NCI-H1092 (cell line): ENCODE measurements at places on chromosomes 5 and 9.

DNA sequence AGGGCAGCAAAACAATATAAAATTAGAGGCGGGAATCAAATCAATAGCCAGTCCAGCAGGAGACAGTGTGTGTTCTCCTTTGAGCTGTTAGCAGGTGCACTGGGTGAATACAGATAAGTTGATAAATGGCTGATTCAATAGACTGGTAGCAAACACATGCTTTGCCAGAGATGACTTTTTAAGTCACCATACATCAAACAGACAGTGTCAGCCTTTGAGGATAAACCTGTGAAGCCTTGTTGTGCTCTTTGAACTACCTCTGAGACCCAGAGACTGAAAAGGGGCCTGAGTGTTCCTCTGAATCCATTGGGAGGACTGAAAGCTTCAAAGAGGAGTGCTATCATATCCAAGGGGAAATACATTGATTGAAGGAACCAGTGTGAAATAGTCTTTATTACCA, 301.9 kb downstream of the RASEF start:
- no peak for DNase-seq

DNA sequence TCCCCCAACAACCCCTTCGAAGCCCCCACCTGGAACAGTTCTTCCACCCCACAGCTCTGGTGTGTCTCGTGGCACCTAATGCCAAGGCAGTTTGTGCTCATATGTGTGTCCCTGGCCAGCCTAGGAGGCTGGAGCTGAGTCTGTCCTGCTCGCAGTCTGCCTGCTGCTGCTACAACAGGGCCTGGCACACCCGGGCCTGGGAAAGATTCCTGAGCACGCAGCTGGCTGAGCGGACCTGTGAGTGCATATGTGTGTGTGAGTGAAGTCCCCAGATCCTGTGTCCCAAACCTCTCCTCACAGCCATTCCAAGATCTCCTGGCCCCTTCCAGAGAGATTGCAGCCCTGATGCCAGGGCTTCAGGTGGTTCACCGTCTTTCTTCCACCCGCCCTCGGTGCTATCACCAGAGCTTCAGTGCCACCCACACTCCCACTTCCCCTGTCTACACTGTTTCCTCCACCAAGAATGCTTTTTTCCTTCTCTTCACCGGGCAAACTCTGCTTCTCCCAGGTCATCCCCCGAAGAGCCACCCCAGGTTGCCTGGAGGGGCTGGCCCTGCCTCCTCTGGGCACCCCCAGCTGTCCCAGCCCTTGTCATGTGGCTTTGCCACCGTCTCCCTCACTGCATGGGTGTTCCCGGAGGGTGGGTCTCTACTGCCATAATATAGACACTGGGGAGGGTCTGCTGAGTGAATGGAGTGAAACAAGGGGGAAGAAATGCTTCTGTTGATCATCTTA, 28.4 kb downstream of the LMX1B start:
- no peak for DNase-seq

DNA sequence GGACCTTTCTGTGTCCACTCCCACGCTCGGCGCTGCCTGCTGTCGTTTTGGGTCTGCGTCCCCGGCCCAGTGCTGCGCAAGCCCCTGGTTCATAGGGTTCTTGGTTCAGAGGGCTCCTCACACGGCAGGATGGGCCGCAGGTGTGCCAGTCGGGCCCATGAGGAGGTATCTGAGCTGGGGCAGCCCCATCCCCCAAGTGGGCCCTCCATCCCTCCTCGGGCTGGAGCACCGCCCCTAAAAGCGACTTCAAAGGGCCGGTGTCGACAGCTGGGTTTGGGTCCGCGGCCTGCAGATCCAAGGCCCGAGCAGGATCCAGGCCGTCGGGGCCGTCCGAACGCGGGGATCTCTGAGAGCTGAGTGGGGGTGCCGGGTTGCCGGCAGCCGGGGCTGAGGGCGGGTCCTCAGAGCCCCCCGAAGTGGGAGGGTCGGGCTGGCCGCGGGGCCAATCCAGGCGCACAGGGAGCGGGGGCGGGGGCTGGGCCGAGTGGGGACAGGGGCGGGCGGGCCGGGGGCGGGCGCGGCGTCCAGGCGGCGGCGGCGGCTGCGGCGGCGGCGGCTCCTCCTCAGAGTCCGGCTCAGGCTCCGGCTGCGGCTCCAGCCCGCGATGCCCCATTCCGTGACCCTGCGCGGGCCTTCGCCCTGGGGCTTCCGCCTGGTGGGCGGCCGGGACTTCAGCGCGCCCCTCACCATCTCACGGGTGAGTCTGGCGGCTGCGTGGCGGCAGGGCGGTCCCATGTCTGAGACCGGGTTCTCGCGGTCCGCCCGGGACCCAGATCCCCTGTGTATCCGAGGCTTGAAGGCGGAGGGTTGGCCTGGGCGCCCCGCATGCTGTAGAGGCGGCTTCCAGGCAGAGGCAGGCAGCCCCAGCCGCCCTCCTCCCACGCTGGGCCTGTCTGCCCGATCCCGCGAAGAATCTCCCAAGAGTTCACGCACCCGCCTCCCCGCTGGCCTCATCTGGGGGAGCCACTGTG, at the start of gene PDLIM4:
PDLIM4 (plus strand) TSS at position 566 of the 971 bp plus-strand sequence; CDS start at position 605, 39 bp downstream.
- DNase-seq: no peak

- no peak for DNase-seq
Observed at GRCh38 chr9:132712753-132713152, 42.5 kb downstream of the GTF3C4 start.

DNA sequence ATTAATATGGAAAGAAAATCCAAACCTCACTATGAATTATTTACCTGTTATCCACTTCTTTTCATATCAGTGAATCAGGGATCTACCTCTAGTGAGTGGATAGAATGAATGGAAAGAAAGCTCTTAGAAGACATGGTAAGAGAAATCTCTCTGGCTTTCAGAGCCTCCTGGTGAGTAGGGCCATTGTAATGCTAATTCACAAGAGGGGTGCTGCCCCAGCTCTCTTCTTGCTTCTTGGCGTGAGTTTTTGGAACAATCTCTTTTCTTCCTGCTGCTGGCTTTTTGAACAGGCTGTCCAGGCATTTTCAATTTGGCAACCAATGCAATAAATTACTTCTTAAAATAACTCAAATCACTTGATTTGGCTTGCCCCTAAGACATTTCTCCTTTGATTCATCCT, 49.9 kb upstream of the KCNN2 start:
- DNase-seq: no peak

GRCh38 chr9:2066312-2067273, 51.4 kb downstream of the SMARCA2 start:
- DNase-seq: no peak

DNA sequence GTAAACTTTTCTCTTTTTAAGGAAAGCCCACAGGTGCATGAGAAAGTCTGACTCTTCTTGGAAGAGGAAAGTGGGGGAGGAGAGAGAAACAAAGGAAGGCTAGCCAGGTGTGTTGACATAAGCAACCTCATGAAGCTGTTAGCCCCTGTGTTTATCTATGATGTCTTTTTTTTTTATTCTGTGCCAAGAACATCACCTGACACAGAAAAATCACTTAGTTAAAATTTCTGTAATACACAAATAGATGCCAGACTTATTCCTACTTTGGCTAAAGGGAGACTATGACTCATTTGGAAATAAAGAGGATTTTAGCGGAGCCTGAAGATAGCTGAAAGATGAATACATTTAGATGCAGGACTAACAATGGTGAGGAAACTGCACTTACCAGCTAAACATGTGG, 58.3 kb downstream of the BAAT start:
- DNase-seq: peak; percentile 67

GRCh38 chr9:1210954-1211353, 160.8 kb downstream of the DMRT2 start:
- DNase-seq: no peak

DNA sequence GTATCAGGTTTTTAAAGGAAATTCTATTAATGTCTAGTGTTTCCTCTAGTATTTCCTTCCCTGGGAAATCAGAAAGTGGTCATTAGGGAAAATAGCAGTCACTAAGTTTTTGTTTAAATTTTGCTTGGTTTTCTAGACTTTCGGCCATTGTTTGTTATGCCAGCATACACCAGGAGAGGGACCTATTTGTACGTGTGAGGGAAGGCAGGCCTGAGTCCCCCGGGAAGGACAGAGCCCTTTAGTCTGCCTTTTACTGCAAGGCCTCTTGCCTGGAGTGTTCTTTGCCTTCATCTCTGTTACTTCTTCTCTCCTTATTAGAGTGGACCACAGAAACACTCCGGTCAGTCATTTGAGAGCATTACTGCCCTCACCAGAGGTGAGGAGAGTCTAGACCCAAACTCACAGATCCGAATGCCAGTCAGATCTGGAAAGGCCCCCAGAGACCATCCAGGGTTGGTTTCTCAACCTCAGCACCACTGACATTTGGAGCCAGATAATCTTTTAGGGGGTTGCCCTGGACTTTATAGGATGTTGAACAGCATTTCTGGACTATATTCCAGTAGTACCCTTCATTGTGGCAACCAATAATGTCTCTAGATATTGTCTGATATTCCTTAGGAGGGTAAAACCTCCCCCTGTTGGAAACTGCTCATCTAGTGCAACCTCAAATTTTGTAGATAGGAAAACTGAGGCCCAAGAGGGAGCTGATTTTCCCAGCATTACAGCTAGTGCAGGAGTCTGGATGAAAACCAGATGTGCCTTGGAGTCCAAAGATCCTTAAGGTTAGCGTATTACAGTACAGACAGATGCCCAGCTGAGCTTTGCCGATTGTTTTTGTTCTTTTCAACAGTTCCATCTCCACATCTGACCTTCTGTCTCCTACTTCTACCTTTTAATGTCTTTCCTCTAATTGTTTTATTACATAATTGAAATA, 93.0 kb upstream of the NIPAL4 start:
- DNase-seq: no peak

GRCh38 chr5:132281856-132282614, 12.2 kb upstream of the SLC22A4 start:
- DNase-seq: no peak
